ENCODE measurements at places on chromosomes 13 and 19.

- DNase-seq, result no peak
Measured at GRCh38 chr13:109100705-109101304, 471.4 kb downstream of the MYO16 start.

DNA sequence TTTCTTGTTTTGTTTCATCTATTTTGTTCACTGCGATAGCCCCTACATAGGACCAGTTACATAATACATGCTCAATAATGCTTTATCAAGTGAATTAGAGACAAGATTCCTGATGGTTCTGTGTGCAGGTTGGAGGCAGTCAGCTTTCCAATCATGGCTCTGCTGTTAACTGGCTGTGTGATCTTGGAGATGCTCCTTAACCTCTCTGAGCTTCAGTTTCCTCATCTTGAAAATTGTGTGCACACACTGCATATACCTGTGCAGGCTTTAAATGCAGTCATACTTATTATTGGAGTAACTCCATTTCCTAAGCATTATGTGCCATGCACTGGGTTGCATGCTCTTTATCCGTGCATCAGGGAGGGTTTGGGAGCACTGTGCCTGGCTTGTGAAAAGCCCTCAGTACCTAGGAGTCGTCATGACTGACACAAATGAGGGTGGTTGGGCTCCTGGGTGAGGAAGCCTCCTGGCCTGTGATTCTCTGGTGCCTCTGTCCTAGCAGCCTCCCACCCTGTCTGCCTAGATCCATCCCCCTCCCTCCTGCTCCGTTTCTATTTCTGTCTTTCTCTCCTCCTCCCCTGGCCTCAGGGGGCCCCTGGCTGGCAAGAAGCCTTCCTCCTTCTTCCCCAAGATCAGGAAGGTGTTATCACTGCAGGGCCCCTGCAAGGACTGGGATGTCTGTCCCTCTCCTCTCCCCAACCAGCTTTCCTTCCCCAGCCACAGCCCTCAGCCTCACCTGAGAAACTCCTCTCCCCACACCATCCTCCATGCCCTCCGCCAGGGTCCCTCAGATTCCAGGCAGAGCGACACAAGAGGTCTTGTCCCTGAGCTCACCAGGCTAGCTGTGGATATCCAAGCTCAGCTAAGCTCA, 8.7 kb downstream of the IFNL1 start:
- DNase-seq, result no peak

- no peak for DNase-seq
Measured at GRCh38 chr13:112225429-112226090, 150.6 kb upstream of the SPACA7 start.

DNA sequence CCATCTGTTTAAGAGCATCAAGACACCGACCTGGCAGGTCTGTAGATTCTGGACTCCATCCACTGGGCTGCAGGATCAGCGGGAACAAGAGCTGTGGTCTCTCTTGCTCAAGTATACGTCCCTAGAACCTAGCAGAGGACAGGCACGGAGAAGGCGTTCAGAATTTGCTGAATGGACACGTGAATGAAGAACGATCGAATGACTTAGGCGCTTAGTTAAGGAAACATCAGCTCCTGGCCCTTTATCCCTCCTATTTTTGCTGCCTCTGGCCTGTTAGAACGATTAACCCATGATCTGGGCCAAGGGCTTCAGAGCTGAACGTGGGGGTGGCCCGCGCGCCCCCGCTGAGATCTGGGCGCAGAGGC, 953 bp downstream of the DZIP1 start:
- no peak for DNase-seq

DNA sequence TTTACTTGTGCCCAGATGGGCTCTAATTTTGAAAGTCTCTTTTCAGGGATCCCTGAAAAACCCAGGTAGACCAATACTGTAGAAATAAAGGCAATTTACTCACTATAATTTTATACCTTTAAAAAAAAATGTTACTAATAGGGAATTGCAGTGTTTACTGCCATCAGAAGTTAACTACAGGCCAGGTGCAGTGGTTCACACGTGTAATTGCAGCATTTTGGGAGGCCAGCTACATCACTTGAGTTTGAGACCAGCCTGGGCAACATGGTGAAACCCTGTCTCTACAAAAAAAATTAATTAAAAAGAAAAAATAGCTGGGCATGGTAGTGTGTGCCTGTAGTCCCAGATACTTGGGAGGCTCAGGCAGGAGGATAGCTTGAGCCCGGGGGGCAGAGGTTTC, 10.2 kb downstream of the USP12 start:
- DNase-seq, result no peak

All from Kasumi-1 (cell line).